ENCODE measurements at places on chromosomes 13 and 19. TPM values are rescaled to one million over a fixed set of nuclear protein-coding genes. Genes with fewer than 3 reads are reported as not detected.

ACP7 gene
- total RNA-seq = not detected

ZNF121 gene
- total RNA-seq = 22.6 TPM

MEIS3 gene
- under 0.01 TPM for total RNA-seq

KLK7 gene
- not detected for total RNA-seq

ANGPTL8 gene
- total RNA-seq = not detected

BEST2 gene
- not detected for total RNA-seq

FBXL3 gene
- total RNA-seq = 45.0 TPM

TRAPPC5 gene
- 52.0 TPM for total RNA-seq

CEACAM3 gene
- total RNA-seq = 0.27 TPM

DNA sequence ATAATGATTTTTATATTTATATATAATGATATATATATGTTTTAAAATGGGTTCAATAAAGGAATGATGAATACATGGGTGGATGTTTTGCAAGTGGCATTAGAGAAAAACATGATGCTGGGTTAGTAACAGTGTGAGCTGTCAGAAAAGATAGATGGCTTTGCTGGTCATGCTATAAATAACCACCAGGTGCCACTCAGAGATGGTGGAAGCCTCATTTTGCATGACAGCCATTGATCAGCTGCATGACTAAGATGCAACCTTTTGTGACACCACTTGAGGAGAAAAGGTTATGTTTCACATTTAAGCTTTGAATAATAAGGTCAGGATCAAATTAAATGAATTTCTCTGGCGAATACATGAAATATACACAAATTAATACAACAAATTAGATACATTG, 737.7 kb downstream of the PCDH9 start:
- DNase-seq = no peak

DNA sequence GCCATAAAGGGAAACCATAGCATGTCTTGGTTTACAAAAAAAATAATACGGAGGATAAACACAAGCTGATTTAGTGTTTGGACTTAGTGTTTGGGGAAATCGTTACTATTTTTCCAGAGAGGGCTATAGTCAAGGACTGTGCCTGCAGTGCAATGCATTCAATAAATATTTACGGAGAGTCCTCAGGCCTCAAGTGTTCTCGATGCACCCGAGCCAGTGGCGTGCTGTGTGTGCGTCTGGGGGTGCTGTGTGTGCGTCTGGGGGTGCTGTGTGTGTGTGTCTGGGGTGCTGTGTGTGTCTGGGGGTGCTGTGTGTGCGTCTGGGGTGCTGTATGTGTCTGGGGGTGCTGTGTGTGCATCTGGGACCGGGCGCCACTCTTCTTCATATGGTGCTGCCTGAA, 71.7 kb upstream of the GTF3A start:
- no peak for DNase-seq

DNA sequence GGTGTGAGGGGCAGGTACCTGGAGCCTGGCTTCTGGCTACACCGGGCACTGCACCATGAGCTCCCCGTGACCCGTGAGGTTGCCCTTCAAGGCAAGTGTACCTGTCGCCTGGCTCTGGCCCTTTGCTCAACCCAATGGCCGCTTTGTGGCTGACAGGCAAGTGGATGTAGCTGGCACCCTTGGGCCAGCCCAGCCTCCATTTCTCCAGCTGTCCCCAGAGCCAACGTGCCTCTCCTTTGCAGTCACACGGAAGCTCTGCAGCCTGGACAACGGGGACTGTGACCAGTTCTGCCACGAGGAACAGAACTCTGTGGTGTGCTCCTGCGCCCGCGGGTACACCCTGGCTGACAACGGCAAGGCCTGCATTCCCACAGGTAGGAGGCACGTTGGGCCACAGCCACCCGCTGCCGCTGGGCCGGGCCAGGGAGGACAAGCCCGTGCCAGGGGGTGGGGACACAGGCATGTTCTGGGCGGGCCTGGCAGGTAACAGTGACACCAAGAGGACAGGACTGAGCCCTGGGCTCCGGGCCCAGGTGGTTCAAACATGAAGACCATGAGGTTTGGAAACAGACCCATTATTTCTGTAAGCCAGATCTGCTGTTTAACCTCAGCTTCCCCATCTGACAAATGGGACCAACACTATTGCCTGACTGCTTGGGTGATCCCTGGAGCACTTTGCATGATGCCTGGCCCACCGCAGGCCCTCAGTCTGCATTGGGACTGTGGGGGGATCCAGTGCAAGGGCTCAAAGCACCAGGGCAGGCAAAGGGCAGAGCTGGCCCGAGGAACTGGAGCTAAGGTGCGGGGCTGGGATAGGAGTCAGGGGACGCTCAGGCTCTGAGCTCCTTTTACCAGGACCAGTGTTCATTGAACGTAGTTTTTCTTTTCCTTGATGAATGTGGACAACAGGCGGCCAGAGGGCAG, 17.5 kb upstream of the PROZ start:
- DNase-seq = no peak

DNA sequence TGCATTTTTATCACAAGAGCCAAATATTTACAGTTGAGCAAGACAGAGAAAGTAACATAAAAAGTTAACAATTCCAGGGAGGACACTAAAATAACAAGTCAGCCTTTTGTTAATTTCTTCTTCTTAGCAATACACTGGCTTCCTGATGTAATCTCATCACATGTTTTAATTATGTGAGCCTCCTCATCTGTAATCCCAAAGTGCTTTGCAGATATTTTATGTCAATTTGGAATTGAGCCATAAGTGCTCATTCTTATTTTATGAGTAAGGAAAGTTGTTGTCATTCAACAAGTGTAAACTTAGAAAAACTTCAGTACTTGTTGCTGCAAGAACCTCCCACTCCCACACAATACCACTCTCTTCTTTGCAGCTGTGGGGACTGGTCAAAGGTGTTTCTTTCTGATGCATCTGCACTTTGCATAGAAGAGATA, 223.6 kb downstream of the GPC6 start:
- no peak for DNase-seq

GRCh38 chr13:67017276-67017675, 212.9 kb downstream of the PCDH9 start:
- DNase-seq = no peak

DNA sequence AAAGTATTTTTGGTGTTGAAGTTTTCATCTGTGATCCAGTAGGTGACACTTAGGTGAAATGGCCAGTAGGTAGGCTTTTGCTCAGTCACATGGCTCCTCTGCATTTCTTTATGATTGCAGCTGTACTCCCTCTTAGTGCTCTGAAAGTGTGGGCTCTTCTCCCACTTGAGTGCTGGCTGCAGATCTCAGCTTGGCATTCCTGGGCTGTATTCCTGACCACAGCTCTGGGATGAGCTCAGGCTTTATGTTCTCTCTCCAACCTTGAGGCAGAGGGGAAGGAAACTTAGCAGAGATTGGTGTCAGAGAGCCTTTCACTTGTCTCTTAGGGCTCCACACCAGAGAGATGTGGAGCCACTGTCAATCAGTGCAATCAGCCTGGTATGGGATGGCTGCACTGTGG, 254.3 kb downstream of the NDFIP2 start:
- no peak for DNase-seq

- no peak for DNase-seq
These were observed 68.6 kb downstream of the ERCC5 start for GRCh38 chr13:102914339-102914930.

DNA sequence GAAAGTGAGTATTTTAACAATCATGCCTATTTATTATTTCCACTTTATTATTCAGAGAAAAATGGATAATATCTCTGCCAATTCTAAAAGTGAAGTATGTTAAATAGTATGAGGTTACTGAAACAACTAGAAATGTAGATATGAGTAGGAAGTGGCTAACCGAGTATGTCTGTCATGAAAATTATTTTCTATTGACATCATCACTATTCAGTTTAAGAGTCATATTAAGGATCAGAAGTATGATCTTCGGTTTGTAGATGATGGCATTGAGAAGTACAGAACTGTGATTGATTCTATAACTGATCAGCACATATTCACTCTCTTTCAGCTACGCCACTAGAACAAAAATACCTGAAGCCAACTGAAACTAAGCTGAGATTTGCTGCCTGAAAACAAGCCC, 146.4 kb upstream of the SLITRK5 start:
- no peak for DNase-seq

DNA sequence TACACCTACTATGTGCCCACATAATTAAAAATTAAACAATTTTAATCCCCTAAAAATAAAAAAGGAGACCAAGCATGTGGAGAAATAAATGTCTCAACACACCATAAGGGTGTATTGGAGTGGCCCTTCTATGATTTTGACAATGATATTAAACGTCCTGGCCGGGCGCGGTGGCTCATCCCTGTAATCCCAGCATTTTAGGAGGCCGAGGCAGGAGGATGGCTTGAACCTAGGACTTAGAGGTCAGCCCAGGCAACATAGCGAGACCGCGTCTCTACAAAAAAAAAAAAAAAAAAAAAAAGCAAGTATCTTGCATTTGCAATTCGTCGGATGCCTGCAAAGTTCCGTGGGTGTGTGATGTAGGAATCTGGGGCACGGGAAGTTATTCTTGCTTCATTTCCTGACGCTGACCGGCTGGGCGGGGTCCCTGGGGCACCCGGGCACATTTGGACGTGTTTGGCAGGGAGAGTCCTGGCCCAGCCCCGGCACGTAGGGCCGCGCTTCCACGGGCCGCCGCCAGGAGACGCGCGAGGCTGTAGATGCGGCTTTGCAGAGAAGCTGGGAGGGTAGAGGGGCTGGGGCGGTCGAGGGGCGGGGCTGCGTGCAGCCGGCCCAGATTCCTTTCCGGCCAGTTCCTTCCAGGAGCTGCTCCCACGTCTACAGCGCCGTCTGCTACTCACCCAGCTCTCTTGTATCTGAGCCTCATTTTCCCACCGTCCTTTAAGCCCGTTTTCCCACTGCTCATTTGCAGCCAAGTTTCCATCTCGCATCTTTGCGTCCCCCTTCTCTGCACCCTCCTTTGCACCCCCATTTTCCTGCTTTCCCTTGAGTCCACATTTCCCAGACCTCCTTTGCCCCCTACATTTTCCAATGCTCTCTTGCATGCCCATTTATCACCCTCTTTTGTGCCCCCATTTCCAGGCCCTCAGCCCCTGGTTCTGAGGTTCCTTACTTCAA, 2.2 kb upstream of the TSPAN16 start:
- peak; percentile 47 for DNase-seq

DNA sequence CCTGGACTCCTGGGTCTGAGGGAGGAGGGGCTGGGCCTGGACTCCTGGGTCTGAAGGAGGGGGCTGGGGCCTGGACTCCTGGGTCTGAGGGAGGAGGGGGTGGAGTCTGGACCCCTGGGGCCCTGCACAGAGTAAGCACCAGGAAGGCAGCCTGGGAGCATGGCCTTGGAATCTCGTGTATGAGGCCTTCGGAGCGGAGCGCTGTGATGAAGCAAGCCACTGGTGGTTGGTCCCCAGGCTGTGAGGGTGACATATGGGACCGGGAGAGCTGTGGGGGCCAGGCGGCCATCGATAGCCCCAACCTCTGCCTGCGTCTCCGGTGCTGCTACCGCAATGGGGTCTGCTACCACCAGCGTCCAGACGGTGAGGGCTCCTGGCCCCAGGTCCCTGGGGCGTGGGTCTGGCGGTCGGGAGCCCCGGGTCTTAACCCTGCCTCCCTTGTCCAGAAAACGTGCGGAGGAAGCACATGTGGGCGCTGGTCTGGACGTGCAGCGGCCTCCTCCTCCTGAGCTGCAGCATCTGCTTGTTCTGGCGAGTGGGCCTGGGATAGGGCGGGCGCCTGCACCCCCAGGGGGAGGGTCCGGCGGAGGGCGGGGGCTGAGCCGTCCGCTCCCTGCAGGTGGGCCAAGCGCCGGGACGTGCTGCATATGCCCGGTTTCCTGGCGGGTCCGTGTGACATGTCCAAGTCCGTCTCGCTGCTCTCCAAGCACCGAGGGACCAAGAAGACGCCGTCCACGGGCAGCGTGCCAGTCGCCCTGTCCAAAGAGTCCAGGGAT, 918 bp downstream of the TMEM190 start:
- no peak for DNase-seq

DNA sequence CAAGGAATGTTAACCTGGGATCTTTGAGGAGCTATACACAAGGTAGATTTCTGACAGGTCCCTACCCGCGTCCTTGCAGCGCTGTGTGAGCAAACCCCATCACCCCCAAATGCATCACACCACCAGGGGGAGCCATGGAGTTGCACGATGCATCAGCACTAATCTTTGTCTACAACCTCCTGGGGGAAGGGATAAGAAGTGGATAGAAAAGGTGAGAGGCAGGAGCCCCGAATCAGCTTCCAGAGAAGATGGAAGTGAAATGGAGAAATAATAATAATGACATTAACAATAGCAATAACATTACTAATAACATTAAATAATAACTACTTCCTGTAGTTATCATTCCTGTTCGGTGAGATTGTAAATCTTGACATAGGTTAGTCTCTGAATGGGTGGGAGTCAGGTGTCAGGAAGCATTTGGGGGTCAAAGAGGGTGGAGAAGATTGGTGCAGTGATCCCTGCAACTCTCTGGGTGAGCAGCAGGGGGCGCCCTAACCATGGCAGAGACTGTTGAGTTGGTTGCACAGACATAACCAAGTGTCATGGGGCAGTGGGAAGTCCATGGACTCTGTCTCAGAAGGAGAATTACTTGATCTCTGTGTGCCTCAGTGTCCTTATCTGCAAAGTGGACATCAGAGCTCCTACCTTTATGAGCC, 16.5 kb downstream of the SIGLEC7 start:
- DNase-seq = peak; percentile 72

- DNase-seq = no peak
These were observed 36.3 kb downstream of the EFNB2 start for GRCh38 chr13:106499113-106499512.

GRCh38 chr19:36773223-36773579, 594 bp upstream of the ZNF850 start:
- DNase-seq = no peak

- DNase-seq = no peak
These were observed 90.8 kb upstream of the UQCRFS1 start for GRCh38 chr19:29303719-29304090.

DNA sequence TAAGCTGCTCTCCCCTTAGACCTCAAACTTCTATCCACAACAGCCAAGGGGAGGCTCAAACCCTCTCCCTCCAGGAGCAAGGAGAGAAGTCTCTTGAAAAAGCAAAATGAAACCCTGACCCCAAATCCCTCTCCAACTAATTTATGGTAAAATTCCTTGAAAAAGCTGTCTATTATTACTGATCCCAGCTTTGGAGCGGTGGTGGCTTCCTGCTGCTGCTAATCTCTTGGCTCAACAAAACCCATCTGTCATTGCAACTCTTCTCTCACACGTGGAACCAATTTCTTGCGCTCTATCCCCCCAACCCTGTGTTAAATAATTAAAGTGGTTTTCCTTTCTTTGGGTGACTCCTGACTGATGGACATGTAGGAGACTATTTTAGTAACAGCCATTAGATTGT, 64.1 kb upstream of the OXGR1 start:
- no peak for DNase-seq

DNA sequence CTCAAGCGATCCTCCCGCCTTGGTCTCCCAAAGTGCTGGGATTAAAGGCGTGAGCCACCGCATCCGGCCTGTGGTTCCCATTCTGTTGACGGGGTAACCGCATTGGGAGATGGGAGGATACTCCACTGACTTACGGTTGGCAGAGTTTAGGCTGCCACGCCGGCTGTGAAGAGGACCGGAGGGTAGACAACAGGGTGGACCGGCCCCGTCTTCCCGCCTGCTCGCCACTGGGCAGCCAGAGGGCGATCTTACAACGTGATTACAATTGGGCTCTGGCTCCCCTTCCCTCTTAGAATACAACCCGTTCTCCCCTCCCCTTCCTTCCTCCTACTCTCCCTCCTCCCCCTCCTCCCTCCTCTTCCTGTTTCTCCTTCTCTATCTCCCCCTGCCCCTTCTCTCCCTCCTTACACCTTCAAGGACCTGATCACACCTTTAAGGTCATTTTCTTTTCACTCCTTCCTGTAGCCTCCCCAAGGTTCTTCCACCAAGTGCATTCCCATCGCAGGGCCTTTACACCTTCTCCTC, 957 bp upstream of the CCDC194 start:
- DNase-seq = no peak

- no peak for DNase-seq
These were observed 435.3 kb upstream of the HTR2A start for GRCh38 chr13:47332149-47332548.

Data from hematopoietic multipotent progenitor cell (in vitro differentiated cells).